ENCODE measurements at places on chromosomes 7 and 10.
A peak's percentile ranks its signal among the peaks of the same experiment; 100 is the strongest.

DNA sequence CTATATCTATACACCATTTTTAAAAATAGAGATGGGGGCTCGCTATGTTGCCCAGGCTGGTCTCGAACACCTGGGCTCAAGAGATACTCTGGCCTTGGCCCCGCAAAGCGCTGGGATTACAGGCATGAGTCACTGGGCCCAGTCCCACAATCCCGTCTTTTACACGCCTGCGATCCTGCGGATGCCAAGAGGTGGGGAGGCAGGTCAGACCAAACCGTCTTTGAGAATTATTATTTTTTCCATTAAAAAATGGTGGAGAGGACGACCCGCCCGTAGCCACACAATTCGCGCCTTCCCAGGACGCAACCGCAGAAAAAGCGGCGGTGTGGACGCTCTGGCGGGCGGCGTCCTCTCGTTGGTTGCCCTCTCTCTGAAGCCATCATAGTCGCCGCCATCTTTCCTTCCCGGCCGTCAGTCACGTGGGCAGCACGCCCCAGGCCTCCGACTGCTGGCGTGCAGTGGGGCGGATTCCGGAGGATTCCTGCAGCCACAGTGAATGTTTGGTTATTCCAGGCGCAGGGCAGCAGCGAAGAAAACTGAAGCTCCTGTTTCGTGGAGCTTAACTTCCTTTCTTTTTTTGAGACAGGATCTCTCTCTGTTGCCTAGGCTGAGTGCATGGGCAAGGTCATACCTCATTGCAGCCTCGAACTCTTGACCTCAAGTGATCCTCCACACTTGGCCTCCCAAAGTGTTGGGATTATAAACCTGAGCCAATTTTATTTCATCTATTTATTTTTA lies 9.9 kb upstream of the EPHB4 start:
- DNase-seq = peak; percentile 58

DNA sequence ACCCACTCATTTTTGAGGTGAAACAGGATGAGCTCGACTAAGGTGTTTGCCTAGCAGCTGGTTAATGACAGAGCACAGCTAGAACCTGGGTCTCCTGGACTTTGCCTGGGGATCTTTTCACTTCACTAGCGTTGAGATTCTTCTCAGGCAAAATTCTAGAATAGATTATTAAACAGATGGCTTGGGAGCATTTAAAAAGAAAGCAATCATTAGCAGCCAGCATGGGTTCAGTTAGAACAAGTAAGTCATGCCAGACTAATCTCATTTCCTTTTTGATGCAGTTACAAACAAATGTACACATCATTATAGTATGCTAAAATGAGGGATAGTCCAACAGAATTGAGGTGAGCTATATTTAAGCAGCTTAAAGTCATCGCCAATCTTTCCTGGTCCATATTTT lies 291.3 kb upstream of the MYO3A start:
- no peak for DNase-seq

GRCh38 chr10:110535958-110536891 lies 31.3 kb upstream of the SMC3 start:
- peak; percentile 68 for DNase-seq

DNA sequence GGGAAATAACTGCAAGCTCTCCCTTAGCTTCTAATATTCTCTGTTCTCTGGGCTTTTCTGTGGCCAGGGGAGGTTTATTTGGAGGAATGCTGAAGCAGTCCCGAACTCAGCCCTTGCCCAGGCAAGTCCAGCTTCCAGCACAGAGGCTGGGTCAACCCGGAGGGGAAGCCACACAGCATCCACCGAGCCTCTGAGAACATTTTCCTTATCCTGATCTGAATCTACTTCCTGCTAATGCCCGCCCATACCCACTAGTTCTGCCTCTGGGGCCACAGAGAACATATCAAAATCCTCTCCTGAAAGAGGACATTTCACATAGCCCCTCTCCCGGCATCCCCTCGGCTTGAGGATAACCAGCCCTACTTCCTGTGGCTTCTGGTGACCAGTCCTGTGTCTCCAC lies 31.1 kb downstream of the SH3PXD2A start:
- no peak for DNase-seq

DNA sequence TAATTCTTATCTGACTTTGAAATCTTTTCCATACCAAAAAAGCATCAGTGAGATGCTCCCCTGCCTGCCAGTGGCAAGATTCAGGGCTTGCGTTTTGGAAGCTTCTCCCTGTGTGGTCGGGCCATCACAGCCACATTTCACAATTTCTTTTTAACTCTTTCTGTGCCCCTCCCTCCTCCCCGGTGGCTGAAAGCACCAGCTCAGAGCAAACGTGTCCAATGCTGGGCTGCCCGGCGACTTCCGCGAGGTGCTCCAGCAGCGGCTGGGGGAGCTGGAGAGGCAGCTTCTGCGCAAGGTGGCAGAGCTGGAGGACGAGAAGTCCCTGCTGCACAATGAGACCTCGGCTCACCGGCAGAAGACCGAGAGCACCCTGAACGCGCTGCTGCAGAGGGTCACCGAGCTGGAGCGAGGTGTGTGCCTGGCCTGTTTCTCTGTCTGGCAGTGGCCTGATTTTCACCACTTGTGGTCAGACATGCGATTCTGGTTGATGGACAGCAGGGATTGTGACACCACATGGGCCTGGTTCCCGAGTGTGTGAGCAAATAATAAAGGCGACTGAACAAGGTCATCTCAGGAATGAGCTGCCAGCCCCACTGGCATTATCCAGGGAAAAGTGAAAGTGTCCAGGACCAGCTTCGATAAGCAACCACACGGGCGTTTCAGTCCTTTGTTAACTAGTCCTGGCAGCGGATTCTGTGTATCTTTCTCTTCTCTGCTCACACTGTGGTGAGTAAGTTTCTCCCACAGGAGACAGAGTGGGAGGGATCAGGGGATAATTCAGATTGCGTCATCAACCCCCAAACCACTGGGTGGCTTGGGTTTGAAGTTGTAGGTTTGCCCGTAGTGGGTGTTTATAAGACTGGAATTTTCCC lies 2.6 kb downstream of the NPTX2 start:
- no peak for DNase-seq

GRCh38 chr7:42431873-42432272 lies 194.9 kb upstream of the GLI3 start:
- no peak for DNase-seq

GRCh38 chr10:77267703-77268675 lies 369.6 kb downstream of the KCNMA1 start:
- DNase-seq = no peak

DNA sequence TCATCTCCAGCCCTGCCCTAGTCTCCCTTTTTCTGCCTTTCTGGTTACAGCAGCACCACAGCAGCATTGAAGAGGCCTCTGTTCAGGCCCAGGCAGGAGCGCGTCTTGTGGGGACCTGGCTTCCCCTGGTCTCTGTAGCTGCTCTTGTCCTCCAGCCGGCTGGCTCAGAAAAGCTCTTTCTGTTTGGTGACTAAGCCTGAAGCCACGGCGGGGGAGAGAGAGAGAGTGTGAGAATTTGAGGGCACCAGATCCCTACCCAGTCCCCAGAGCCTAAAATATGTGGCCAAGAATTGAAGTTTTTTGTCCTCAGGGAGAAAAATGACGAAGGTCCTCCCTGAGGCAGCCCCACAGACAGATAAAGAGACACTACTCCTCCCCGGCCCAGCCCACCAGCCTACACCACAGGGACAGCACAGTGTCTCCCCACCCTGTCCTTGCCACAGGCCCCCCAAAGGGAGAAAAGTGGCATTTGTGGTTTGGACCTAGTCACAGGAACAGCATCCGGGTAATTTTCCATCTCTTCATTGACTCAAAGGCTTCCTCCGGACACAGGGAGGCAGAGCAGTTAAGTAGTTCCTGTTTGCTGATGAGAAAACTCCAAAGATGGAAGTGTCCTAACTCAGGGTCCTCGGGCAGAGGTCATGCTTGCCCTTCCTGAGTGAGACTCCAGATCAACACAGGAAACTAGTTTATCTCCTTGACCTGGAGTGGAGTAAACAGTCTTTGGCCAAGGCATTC lies 13.3 kb upstream of the FAM180A start:
- no peak for DNase-seq

DNA sequence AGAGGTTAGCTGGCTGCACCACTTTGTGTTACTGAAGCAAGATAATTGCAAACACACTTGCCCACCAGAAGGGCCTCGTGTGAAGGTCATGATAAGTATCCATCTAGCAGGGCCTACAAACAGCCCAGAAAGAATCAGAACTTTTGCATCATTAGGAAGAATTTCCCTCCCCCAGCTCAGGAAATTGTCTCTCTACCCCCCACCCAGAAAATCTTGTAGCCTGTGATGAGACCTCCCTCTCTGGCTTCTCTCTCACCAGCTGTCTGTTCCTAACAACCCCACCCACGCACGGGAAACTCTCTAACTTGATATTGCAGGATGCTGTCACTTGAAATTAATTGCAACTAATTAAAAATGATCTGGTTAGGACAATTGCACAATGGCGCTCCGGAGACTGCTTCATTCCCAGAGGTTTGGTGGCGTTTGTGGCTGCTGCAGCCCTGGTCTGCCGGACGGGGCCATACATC lies 34.5 kb downstream of the ZNF503 start:
- DNase-seq = no peak

- no peak for DNase-seq
Measured at GRCh38 chr7:114312649-114313048, 102.0 kb upstream of the FOXP2 start.

GRCh38 chr7:591856-592628 lies 72.4 kb upstream of the PDGFA start:
- no peak for DNase-seq

All from activated CD8-positive, alpha-beta memory T cell treated with anti-CD3 and anti-CD28 coated beads for 48 hours (primary cell).